ACHN (cell line): ENCODE measurements at places on chromosomes 2 and 18.
A peak's percentile ranks its signal among the peaks of the same experiment; 100 is the strongest.

- no peak for DNase-seq
These were observed 158.9 kb downstream of the VAPA start for GRCh38 chr18:10072671-10073175.

DNA sequence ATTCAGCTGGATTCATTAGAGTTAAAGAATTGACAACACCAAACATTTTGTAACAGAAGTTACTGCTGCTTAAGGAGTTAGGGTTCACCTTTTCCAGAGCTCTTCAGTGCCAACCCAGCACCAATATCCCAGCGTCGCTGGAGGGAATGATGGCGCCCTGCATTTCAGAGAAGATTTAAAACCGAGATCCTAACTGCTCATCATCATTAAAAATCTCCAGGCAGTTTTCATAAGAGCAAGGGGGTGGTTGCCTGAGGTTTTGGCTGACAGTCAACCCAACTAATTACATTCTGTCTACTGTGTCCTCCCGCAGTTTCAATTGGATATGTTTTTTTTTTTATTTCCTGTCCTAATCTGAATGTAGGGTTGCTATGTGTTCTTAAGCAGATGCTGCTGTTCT is 509.6 kb upstream of the TCF4 start:
- DNase-seq = no peak

GRCh38 chr18:75923169-75923568 is 495.7 kb upstream of the SMIM21 start:
- peak; percentile 91 for DNase-seq

DNA sequence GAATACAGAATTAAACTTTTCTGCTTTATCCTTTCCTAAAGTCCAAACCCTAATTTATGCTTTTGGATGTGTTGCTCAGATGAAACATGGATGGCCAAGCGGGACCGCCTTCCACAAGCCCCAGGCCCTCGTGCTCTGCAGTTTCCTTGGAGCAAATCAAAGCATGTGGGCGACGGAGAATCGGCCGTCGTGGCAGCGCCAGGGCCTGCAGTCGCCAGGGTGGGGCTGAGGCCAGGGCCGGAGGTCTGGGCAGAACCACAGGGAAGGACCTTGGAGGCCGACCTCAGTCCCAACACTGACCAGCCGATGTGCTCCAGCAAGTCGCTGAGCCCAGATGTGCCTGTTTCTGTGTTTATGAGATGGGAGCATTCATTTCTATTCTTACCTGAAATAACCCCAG is 108.1 kb downstream of the MBP start:
- DNase-seq = no peak

DNA sequence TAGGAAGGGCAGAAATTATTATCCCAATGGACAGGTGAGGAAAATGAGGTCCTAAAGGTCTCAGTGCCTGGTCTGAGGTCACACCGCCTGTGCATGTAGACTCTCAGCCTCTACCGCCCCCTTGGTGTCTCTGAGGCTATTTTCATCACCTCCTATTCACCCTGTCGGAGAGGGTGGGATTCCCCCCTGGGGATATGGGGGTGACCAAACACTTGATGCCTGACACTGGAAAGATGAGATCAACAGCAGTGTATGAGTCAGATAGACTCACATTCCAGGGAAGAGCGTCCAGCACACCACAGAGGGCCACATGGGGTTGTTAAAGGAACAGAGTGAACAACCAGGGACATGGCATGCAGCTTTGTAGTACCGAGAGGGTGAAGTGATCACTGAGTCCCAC is 199.7 kb downstream of the SMAD2 start:
- DNase-seq = peak; percentile 21

DNA sequence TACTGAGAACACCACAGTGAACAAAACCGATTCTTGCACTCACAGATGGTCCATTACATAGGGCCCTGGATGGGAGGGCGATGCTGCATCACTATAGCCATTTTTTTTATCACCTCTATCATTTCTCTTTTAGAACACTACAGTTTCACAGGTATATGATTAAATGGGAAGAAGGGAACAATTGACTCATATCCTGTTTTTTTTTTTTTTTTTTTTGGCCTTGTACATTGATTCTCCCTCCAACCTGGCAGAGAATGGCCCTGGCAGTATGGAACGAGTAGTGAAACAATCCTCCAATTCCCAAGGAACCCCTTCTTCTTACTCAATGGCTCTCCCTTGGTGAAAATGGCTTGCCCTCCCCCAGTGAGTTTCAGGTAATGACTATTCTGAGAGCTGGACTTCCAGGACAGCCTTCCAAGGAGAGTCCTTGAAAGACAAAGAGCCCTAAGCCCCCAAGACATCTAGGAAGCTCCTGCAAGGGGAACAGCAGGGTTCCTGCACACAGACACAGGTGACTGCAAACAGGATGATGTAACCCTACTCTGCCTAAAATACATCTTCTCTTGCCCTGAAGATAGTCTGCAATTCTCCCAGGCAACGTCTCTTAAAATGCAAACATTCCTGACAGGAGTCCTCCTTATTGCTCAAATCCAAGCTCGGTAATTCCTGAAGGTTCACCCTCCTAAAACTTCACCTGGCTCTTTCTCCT is 405.4 kb downstream of the SETBP1 start:
- no peak for DNase-seq

DNA sequence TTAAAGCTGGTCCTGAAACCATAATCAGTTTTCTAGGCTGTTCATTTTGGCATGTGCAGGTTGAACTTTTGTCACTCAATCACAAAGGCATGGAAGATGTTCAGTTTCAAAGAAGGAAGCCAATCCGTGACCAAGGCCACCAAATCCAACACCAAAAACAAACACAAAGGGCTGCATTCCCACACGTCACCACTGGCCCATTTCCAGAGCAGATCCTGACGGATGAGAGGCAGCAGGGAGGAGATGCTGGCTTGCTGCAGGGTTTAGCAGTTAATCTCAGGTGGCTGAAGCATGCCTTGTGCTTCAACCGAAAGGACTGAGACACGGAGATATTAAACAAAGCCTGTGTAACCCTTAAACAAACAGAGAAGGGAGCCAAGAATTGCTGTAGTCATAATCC is 191.9 kb upstream of the CTAGE1 start:
- DNase-seq = no peak

DNA sequence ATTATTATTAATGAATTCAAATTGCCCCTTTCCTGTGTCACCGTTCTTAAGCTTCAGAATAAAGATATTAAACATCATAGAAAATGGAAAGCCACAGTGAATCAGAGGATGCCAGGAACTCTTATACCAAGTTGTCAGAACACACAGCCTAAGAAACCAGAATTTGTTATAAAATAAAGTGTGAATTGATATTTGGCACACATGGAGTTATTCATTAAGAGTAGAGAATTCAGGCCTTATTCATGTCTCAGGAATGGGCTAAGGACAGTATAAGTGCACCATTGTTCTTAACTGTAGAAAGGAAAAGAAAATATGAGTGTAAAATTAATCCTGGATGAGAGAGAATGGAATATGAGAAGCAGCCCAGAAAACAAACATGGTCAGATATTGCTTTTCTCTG is 86.7 kb upstream of the ATP8B1 start:
- DNase-seq = no peak

- peak; percentile 32 for DNase-seq
These were observed 39.6 kb upstream of the SERPINE2 start for GRCh38 chr2:224078656-224079055.

GRCh38 chr18:41490861-41491260 is 464.2 kb upstream of the PIK3C3 start:
- DNase-seq = no peak

DNA sequence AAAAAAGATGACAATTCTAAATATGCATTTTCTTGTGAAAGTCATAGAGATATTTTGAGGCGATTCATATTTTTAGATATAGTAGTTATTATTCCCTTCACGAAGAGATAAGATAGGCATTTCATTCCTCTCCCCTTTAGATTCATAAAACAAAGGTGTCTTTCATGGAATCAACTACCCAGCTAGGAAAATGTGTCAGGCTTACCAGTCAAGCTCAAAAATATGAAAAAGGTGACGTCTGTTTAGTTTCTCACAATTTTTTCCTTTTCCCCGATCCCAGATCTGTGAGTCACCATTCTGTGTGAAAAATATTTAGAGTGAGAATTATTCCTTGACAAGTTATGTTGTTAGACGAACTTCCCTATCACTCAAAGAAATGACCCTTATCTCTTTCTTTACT is 95.4 kb upstream of the FN1 start:
- no peak for DNase-seq

- DNase-seq = no peak
These were observed 175.1 kb downstream of the FAM210A start for GRCh38 chr18:13551305-13551603.

- DNase-seq = peak; percentile 44
These were observed 231.7 kb downstream of the ARL6IP6 start for GRCh38 chr2:152950126-152950525.

DNA sequence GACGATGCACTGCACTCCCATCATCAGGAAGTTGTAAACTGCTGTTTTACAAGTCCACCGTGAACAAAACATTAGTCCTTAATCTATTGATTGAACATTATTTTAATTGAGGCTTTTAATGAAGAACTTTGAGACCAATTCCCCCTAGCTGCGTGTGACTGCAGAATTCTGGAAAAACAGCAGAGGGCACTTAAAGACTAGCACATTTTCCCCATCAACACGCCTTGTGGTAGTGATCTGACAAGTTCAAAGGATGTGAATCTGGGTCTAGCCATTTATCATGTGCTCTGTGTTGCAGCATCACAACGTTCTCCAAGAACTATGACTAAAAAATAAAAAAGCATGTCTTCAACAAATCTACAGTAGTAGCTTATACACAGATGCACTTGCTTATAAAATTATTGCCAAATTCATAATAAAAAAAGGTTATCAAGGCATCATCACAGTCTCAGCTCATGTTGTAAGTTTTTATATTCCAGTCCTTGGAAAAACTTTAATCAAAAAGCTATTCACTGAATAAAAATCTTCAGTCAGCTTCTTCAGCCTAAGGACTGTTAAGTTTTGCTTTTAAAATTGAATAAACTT is 35.8 kb downstream of the SKOR2 start:
- DNase-seq = peak; percentile 52

DNA sequence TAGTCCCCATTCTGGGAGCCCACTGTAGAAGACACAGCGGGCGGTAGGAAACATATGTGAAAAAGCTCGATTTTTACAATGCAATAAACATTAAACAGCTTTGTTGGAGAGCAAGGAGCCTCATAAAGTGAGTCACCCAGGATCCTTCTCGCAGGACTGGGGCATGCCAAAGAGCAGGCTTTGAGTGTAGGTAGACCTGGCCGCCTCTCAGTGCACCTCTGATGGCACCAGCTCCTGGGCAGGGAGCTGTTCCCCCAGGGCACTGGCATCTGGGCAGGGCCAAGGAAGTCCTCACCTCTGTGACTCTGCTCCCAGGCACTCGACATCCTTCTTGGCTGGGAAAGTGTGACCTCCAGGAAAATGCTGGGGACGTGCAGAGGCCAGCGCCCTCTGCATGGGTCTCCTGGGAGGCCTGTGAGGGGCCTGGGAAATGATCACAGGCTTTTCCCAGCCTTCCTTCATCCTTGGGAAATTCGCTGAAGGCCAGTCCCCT is 94.2 kb downstream of the POLR1A start:
- DNase-seq = no peak

DNA sequence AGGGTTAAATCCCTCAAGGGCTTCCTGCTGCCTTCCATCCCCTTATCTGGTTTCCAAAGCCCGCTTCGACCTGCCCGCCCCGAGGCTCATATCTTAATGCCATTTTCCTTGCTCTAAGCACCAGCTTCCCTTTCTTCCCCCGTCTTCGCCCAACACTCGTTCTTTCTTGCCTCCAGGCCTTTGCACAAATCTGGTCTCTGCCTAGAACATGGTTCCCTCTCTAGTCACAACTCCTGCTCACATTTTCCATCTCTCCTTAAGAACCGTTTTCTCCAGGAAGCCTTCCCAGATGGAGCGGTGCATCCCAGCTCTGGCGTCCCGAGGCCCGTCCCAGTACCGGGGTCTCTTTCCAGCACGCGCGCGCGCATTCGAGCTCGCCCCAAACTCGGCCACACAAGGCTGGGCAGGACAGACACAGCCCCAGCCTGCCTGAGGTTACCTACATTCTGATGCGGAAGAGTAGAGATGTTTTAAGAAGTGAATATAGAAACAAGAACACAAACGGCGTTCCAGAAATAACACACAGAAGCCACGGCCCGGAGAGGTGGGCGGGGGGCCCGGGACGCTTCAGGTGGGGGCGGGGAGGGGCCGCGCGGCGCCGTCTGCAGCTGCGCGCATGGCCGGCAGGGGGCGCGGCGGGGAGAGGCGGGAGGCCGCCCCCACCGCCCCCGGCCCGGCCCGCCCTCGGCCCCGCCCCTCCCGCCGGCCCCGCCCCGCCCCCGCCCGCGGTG is at the start of gene DGKD:
DGKD (plus strand) TSS at position 726 of the 731 bp plus-strand sequence. CDS start 25 bp downstream, outside the sequence.
- DNase-seq = peak; percentile 58
